ENCODE measurements at places on chromosomes 5 and 9. TPM values are rescaled to one million over a fixed set of nuclear protein-coding genes. Genes with fewer than 3 reads are reported as not detected.
A peak's percentile ranks its signal among the peaks of the same experiment; 100 is the strongest.

The ARHGEF39 gene
- total RNA-seq, result 0.59 TPM

The SPINK13 gene
- not detected for total RNA-seq

The PDCD1LG2 gene
- 2.1 TPM for total RNA-seq

GRCh38 chr9:97966493-97966892, 16.6 kb upstream of the ANP32B start:
- H3K4me1 ChIP-seq, result no peaks in the 10 kb centered on the region
- H3K36me3 ChIP-seq, result no peaks in the 10 kb centered on the region
- H3K4me3 ChIP-seq, result no peak overlapping the region
- H3K27me3 ChIP-seq, result peaks cover 9% of the 10 kb centered on the region
- DNase-seq, result no peak

DNA sequence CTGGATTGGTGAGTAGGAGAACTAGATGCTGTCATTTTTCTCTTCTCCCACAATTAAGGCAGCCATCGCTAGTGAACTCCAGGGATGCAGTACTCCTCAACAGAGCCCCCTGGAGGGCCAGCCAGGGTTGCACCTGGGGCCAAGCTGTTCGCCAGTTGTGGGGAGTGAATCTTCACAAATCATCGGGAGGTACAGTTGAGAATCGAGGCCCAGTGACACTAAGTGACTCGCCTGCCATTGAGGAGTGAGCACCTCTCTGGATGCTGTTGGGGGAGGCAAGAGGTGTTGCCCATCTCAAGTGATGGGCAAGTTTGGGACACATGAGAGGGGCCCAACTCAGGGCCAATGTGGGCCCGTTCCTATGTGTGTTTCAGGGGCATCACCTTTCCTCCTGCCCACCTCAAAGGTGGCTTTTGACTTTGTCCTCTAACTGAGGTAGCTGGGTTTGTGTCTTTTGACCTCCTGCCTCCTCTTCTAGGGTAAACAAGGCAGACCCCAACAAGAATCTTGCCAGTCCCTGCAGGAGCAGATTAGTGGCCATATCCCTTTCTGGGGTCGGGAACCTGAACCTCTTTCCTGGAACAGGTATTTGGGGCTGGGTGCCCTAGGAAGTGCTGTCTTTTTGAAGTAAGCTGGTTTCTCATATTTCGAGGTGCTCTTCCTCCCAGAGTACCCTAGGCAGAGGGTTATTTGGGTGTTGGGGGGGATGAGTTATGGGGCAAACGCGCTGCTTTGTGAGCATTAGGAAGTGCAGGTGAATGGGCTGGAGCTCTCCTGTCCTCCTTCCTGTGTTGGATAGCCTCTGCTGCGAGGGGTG, 181.2 kb downstream of the MACROH2A1 start:
- no peaks in the 10 kb centered on the region for H3K36me3 ChIP-seq
- H3K4me3 ChIP-seq, result no peak overlapping the region
- DNase-seq, result no peak
- H3K27ac ChIP-seq, result no peak overlapping the region

- no peaks in the 10 kb centered on the region for H3K36me3 ChIP-seq
- DNase-seq, result no peak
- no peak overlapping the region for H3K27ac ChIP-seq
- peaks cover 12% of the 10 kb centered on the region for H3K27me3 ChIP-seq
- H3K4me1 ChIP-seq, result no peaks in the 10 kb centered on the region
Observed at GRCh38 chr9:135038826-135039225, 48.6 kb upstream of the OLFM1 start.

GRCh38 chr5:39941416-39941815, 516.6 kb upstream of the DAB2 start:
- no peak overlapping the region for H3K4me3 ChIP-seq
- DNase-seq, result no peak
- no peaks in the 10 kb centered on the region for H3K36me3 ChIP-seq
- H3K27ac ChIP-seq, result no peak overlapping the region

DNA sequence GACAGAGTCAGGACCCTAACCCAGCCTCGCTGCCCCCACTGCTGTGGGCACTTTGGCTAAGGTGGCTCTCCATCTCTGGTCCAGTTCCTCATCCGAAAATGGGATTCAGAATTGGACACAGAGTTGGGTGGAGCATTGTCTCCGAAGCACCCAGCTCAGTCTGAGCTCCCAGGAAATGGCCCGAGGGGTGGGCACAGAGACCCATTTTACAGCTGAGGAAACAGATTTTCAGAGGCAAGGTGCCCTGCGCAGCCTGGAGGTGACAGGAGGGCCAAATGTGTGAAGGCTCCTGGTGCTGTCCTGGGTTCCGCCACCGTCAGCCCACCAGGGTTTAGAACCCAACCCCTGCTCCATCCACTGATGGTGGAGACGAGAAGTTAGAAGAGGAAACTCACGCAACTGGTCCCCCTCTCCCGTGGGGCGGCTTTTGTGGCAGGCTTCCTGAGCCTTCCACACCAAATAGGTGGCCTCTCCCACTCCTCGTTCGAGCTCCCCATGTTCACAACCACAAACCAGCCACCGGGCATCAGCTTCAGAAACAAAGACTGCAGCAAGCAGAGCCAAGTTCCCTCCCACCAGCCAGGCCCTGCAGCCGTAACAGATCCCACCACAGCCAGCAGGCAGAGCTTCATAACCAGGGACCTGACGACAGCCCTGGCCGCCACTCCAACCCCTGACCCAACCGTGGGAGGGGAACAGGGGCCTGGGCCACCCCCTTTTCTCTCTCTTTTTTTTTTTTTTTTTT, 90.9 kb upstream of the LMX1B start:
- peaks cover 13% of the 10 kb centered on the region for H3K27me3 ChIP-seq
- no peak overlapping the region for H3K27ac ChIP-seq
- peak; percentile 13 for DNase-seq
- H3K4me3 ChIP-seq, result no peak overlapping the region

GRCh38 chr9:2722715-2723114, 5.4 kb downstream of the KCNV2 start:
- H3K27ac ChIP-seq, result no peak overlapping the region
- H3K4me3 ChIP-seq, result no peak overlapping the region
- no peak for DNase-seq
- peaks cover 4% of the 10 kb centered on the region for H3K36me3 ChIP-seq

- DNase-seq, result no peak
- H3K36me3 ChIP-seq, result no peaks in the 10 kb centered on the region
- H3K4me1 ChIP-seq, result no peaks in the 10 kb centered on the region
- no peak overlapping the region for H3K4me3 ChIP-seq
- H3K27me3 ChIP-seq, result peaks cover 10% of the 10 kb centered on the region
Observed at GRCh38 chr9:137982200-137982599, 104.6 kb downstream of the CACNA1B start.

GRCh38 chr5:133582971-133583370, 29.4 kb downstream of the FSTL4 start:
- no peak for DNase-seq
- H3K4me1 ChIP-seq, result no peaks in the 10 kb centered on the region
- H3K27ac ChIP-seq, result no peak overlapping the region
- H3K36me3 ChIP-seq, result no peaks in the 10 kb centered on the region
- H3K27me3 ChIP-seq, result peaks cover 18% of the 10 kb centered on the region

- H3K4me3 ChIP-seq, result no peak overlapping the region
- no peaks in the 10 kb centered on the region for H3K4me1 ChIP-seq
- no peak overlapping the region for H3K27ac ChIP-seq
- DNase-seq, result no peak
- H3K27me3 ChIP-seq, result no peaks in the 10 kb centered on the region
- no peaks in the 10 kb centered on the region for H3K36me3 ChIP-seq
Observed at GRCh38 chr5:66207800-66208561, 63.9 kb downstream of the SREK1 start.

DNA sequence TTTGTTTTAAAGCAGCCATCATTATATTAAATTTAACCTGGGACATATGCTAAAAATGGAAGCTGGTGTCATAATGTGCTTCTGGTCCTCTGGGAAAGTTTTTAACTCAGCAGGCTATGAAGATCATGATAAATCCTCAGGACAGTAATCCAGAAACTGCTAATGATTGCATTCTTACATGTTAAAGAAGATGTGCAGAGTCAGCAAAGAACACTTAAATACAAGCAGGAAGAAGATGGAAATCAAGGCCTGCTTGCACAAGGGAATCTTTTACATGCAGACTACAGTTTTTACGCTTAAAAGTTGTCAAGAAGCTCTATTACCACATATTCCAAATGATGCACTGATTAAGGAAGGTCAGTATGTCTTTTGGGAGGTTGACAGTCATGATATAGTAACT, 246.0 kb upstream of the PTPRD start:
- no peak for DNase-seq
- no peaks in the 10 kb centered on the region for H3K36me3 ChIP-seq
- no peak overlapping the region for H3K4me3 ChIP-seq
- H3K27ac ChIP-seq, result no peak overlapping the region

- H3K4me1 ChIP-seq, result no peaks in the 10 kb centered on the region
- no peaks in the 10 kb centered on the region for H3K36me3 ChIP-seq
- no peak overlapping the region for H3K4me3 ChIP-seq
- no peak overlapping the region for H3K27ac ChIP-seq
Observed at GRCh38 chr9:123481209-123481865, 125.3 kb downstream of the CRB2 start.

All from activated B cell treated with CpG ODN at 0.5 μM for 24 hours (primary cell).